ENCODE measurements at places on chromosomes 2 and 18.
A peak's percentile ranks its signal among the peaks of the same experiment; 100 is the strongest.

- DNase-seq: no peak
These were observed 1183.2 kb upstream of the ACVR2A start for GRCh38 chr2:146661473-146662096.

DNA sequence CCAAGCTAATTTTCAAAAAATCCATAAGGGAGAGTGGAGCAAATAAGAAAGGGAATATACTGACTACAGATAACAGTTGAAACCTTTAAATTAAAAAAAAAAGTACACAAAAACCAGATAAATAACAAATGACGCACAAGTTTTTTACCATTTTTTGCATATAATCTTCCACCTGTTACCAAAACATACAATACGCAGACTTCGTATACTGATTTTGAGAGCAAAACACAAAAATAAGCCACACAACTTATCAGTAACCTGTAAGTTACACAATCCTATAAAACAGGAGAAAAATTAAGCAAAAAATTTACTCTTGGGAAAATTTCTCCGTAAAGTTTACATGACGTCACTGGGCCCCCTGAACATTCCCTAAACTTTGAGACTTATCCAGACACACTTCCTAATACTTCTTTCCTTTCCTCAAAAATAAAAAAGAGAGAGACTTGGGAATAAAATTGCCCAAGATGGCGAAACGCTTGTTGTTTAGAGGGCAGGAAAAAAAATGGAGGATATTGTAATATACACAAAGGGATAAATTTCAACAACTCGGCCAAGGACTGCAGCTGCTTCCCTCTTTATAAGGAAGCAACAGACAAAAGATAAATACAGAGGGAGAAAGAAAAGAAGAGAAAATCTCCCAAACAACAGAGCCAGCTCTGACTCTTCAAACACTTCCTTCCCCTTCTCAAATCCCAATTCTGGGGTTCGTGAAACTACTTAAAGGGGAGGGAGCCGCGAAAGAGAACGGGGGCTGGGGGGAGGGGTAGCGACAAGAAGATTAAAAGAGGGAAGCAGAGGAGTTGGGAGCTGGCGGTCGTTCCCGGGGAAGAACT lies 1.6 kb downstream of the BAZ2B start:
- no peak for DNase-seq

GRCh38 chr18:74654638-74655037 lies 57.0 kb downstream of the ZNF407 start:
- DNase-seq: no peak

DNA sequence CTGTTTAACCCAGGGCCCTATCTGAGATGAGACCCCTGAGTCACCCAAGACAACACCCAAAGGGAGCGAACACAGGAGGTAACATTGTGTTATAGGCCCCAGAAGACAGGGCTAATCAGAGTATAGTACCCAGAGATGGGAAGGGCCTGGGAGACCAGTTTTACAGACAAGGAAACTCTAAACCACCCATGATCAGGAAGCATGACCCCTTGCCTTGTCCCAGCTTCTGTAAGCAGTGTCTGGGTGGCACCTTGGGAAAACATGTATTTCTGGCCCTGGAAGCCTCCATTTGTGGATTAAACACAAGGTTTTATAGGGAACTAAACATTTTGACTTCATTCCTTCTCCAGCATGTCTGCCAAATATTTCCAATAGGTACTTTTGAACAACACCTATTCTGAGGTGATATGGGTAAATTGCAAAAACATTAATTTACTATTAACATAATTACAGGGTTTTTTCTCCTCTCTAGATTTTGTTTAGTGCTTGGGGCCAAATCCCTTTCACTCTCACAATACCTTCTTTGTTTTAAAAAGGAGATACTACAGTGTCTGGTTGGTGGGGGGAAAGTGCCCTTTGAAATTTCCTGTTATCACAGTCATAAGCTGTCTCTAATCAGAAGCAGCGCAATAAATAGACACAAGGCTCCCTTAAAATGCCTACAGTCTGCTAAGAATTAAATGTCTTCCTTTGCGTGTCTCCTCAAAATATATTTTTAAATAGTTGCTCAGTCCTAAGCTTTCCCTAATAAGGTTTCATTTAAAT lies 341.1 kb downstream of the BCL11A start:
- DNase-seq: no peak

DNA sequence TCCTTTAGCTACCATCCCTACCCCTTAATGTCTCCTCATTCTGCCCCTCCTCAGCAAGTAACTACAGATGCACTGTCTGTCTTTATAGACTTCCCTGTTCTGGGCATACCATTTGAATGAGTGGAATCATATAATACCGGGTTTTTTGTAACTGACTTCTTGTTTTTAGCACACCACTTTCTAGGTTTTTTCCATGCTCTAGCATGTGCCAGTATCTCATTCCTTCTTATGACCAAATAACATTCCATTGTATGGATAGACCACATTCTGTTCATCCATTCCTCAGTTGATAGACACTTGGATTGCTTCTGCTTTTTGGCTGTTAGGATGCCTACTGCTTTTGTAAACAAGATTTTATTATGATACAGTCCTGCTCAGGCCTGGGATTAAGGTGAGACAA lies 154.7 kb downstream of the TSN start:
- no peak for DNase-seq

GRCh38 chr2:11023326-11024258 lies 111.9 kb downstream of the KCNF1 start:
- no peak for DNase-seq

DNA sequence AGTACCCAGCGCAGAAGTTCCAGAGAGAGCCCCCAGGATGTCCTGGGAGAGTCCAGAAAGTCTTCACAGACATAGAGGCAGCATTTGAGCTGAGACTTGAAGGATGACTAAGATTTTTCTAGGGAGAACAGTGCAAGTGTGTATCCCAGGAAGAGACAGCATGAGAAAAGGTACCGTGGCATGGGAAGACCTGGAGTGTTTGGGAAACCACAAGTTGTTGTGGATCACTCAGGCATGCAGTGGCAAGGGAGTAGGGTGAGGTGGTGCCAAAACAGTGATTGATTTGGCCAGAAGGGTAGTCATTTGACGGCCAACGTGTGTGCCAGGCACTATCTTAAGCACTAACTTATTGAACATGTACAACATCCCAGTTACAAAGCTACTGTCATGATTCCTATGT lies 24.5 kb upstream of the KCNK3 start:
- no peak for DNase-seq

DNA sequence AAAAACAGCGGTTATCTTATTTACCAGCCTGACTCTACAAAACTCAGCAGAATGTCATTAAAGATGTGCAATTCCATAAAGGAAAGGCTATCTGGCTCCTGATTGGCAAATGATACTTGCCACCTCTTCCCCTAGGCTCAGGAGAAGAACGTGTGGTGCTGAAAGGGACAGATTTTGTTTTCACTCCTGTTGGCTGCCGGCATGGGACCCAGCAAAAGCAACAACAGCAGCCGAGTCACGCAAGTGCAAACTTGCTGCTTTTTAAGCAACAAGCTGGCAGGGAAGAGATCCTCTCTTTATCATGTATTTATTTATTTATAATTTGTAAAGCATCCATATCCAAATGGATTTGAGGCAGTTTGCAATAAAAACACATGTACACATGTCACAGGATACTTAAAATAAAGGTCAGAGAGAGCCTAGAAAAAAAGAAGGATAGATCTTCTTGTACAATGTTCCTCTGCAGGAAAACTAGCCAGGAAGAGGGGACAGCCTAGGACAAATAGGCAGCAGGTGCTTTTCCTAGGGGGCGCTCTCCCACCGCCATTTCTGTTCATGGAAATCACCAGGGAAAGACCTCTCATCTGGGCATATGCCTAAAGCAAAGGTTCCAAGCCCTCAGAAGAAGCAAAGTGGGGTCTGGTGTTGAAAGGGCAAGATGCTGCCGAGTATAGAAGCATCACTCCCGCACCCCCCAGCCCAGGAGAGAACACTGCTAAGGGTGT lies 799.3 kb downstream of the BCL11A start:
- no peak for DNase-seq

DNA sequence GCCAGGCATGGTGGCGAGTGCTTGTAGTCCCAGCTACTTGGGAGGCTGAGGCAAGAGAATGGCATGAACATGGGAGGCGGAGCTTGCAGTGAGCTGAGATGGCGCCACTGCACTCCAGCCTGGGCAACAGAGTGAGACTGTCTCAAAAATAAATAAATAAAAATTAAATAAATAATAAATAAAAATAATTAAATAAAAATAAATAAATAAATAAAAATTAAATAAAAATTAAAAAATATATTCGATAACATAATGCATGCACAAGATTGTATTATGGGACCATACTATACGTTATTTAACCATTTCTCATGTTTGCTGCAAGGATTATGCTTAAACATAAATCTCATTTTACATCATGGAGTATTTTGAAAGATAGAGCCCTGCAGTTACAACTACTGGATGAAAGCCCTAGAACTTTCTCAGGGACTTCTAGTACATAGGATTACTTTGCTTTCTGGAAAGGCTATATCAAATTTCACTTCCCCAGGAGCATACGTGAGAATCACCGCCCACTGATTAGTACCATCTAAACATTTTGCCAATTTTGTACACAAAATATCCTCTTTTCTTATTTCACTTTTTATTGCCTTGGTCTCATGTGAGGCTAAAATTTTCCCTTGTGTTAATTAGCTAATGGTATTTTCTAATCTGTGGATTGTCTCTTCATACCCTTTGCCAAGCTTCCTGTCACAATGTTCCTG lies 234.3 kb upstream of the LYPD1 start:
- no peak for DNase-seq

DNA sequence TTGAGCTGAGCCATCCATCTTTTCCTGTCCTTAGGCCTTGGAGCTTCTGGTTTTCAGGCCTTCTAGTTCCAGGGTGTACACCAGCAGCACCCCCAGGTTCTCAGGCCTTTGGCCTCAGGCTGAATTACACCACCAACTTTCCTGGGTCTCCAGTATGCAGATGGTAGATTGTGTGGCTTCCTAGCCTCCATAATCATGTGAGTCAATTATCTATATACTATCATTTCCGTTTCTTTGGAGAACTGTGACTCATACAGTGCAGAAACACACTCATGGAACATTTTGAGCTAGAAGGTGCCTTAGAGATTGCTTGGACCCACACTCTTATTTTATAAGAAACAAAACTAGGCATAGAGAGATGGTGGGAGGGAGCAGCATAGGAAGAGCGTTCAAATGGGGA lies 167.4 kb downstream of the NCK2 start:
- DNase-seq: no peak

DNA sequence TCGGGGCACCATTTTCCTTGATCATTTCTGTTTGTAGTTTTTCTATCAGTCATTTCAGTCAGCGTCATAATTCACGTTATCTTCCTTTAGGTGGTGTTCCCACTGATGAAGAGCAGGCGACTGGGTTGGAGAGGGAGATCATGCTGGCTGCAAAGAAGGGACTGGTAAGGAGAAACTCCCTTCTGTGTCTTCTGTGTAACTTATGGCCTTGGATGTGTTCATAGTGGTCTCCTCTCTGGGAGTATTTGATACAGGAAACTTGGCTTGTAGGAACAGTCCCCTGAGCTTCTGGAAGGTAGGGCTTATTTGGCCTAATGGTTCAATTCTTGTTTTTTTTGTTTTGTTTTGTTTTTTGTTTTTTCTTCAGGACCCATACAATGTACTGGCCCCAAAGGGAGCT lies 1.1 kb downstream of the COX5B start:
- DNase-seq: no peak

DNA sequence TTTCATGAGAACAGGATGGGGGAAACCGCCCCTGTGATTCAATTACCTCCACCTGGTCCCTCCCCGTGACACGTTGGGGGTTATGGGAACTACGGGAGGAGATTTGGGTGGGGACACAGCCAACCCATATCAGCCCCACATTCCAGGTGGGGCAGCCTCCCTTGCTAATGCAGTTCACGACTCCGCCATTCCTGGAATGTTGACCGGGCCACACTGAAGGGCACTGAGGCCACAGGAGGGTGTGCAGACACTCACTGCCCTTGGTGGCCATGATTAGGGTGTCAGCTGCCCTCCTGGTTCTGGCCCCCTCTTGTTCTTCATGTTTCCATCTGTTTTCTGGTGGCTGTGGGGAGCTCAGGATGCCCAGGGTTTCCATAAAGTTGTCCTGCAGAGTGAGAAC lies 176.3 kb downstream of the TWIST2 start:
- DNase-seq: no peak

GRCh38 chr2:28633204-28633603 lies 118.4 kb upstream of the PPP1CB start:
- DNase-seq: no peak

- DNase-seq: no peak
These were observed 104.6 kb downstream of the SP3 start for GRCh38 chr2:173860566-173860965.

DNA sequence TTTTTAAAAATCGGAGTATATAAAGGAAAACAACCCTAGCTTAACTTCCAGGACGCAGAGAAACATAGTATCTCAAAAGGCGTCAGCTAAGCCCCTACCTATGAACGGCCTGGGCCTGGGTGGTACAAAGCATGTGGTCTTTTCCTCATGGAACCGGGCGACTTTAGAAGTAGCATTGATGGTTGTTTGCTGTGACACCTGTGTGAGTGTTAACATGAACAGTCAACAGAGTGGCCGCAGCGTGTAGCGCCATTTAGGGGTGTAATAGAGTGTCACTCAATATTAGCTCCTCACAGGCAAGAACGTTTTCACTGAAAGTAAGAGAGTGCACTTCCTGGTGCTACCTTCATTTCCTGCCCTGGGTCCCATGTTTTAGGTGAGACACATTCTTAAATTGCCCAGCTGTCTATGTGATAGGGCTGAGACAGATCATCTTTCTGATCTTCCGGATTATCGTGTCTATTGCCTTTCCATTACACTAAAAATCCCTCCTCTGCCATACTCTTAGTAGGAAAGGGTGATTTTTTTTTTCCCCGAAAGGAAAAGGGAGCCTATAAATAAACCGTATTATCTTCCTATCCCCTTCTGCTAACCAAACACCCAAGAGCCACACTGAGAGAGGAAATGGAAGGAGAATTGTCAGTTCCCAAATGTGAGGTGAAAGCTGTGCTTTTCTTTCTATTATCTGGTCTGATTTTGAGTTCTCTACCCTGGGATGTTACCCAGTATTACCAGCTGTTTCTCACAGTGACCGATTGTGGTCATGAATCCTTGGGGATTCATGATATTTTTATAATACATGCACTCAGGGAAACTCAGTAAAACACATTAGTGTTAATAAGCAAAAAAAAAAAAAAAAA lies 1.3 kb downstream of the GORASP2 start:
- DNase-seq: peak; percentile 83

- DNase-seq: no peak
These were observed 119.7 kb upstream of the ETAA1 start for GRCh38 chr2:67277450-67277849.

- DNase-seq: no peak
These were observed 20.0 kb upstream of the CAVIN2 start for GRCh38 chr2:191866675-191867506.

Data from activated CD8-positive, alpha-beta T cell treated with anti-CD3 and anti-CD28 coated beads for 36 hours (primary cell).